ENCODE measurements at places on chromosomes 6 and 20.
A peak's percentile ranks its signal among the peaks of the same experiment; 100 is the strongest.

DNA sequence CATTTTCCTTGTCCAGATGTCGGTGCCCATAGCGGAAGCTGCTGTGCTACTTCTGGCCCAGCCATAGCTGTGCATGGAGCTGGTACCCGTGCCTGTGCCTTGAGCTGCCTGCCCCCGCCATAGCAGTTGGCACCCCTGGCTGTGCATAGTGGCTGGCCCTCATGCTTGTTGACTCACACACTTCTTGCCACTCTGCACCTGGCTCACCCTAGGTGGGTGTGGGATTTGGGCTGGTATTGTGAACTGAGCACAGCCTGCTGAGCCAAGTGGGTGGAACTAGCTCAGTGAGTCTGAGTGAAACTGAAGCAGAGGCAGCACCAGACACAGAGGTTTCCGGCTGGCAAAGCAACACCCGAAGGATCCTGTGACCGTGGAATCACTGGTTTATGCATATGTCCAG lies 689.5 kb upstream of the EYS start:
- no peak for DNase-seq

DNA sequence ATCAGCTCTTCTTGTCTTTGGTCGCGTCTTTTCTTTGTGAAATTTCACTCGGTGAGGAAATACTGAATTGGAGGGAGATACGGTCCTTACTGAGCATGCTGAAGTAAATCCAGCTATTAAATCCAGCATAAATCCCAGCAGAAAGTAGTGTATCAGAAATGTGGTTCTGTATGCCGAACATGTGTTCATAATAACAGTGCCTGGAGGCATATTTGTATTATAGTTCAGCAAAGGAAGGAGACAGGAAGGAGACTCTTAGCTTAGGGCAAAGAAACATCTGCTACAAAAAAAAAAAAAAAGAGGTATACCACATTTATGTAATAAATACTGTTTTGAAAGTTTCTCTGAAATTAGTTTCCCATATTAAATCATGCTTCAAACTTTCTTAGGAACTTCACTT lies 211.8 kb downstream of the PLCB4 start:
- no peak for DNase-seq

GRCh38 chr6:71745525-71745924 lies 140.8 kb upstream of the RIMS1 start:
- DNase-seq, result no peak

- DNase-seq, result no peak
Measured at GRCh38 chr6:108432792-108433191, 127.9 kb upstream of the FOXO3 start.

DNA sequence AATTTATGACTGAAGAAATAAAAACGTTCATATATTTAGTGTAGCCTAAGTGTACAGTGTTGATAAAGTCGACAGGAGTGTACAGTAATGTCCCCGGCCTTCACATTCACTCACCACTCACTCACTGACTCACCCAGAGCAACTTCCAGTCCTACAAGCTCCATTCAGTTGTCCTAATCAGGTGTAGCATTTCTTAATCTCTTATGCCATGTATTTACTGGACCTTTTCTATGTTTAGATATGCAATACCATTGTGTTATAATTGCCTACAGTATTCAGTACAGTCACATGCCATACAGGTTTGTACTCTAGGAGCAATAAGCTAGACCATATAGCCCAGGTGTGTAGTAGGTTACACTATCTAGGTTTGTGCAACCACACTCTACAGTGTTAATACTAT lies 610.2 kb upstream of the NOX3 start:
- no peak for DNase-seq

DNA sequence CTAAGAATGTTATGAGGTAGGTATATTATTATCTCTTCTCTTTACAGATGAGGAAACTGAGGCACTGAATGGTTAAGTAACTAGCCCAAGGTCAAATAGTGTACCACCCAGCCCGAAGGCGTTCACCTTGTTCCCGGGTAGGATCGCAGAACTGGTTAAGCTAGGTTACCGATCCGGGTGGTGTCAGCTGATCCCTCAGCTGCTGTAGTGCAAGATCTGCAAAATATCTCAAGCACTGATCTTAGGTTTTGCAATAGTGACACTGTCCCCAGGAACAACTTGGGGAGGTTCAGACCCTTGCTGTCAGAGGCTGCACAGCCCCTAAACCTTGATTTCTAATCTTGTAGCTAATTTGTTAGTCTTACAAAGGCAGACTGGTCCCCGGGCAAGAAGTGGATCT lies 28.1 kb downstream of the SLC52A3 start:
- DNase-seq, result no peak

DNA sequence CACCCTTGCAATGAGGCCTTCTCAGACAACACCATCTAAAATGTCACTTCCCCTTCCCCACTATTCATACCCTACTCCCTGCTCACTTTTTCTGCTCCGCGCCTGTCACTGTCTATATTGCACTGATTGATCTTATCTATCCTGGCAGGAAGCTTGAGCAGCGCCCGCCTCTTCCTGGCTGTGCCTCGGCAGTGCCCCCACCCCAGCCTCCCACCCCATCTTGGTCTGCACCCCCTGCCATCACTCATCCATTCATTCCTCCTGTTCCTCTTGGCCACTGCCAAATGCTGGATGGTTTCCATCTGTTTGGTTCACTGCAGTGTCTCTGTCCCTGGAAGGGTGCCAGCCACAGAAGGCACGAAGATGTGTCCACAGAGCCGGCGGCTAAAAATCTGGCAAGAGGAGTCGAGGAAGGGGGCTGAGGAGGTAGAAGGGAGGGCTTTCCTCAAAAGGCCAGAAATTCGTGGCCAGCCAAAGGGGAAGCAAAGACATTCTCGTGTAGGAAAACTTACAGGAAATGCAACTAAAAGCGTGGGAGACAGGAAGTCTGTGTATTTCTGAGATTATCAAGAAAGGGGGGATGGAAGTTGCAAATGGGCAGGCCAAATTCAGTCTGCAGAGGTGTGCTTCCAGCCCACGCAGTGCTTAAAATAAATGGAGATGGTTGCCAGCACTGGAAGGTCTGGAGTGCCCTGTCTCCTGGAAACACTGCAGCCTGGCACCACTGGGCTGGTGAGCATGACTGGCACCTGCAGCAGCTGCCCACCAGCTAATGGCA lies 27.6 kb downstream of the SYNJ2 start:
- DNase-seq, result peak; percentile 42

DNA sequence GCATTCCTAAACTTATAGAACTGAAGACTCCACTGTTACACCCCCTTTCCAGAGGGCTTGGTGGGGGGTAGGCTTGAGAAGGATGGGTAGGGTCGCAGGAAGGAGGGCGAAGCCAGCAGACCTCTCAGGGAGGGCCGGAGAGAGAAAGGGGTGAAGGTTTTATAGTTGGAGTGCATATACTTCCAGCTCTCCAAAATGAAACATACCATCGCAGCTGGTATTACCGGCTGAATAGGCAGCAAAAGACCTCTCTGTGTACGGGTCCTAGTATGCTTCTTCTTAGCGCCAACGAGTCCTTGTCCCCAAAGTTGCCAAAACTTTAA lies 1.0 kb upstream of the VGLL2 start:
- DNase-seq, result no peak

GRCh38 chr6:162821102-162821501 lies 93.3 kb downstream of the PACRG start:
- no peak for DNase-seq

DNA sequence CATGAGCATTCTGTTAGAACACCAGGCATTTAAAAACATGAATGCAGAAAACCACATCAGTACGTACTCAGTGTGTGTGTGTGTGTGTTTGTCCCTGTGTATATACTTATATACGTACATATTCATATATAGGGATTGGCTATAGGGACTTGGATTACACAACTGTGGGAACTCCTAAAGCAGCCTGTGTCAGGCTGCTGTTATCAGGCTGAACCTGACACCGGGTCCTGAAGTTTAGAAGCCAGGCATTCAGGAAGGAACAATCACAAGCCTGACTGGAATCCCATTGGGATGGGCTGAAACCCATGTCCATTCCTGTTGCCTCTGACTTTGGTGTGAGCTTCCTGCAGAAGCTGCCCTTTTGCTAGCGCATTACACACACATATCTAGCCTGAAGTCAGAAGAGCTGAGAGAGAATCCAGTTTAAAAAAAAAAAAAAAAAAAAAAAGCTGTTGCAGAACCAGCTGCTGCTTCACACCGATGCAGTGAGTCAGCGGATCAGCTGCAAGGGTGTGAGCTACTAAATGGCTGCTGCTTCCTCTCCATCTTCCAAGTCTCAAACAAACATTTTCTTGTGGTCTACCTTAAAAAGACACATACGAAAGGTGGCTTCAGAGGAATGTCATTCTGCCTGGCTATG lies 348.1 kb downstream of the THBS2 start:
- DNase-seq, result peak; percentile 1

GRCh38 chr6:66970373-66970772 lies 1263.3 kb upstream of the EYS start:
- DNase-seq, result no peak

GRCh38 chr6:132592855-132593254 lies 3.3 kb upstream of the TAAR5 start:
- DNase-seq, result no peak
